ENCODE measurements at places on chromosomes 11 and 22. TPM values are rescaled to one million over a fixed set of nuclear protein-coding genes. Genes with fewer than 3 reads are reported as not detected.

The KLHDC7B gene
- total RNA-seq, result 0.12 TPM

The OR52R1 gene
- not detected for total RNA-seq

The SNX32 gene
- total RNA-seq, result 0.97 TPM

The CHRDL2 gene
- 0.16 TPM for total RNA-seq

The TMPRSS6 gene
- total RNA-seq, result not detected

The TMX2 gene
- total RNA-seq, result 48.2 TPM

The KRTAP5-9 gene
- total RNA-seq, result 0.16 TPM

The MIF gene
- total RNA-seq, result 141 TPM

The SLC29A2 gene
- total RNA-seq, result 0.81 TPM

The ELF5 gene
- not detected for total RNA-seq

The CTSD gene
- total RNA-seq, result 143 TPM

The CBLIF gene
- total RNA-seq, result not detected

The CD248 gene
- 174 TPM for total RNA-seq

The RBMXL2 gene
- total RNA-seq, result not detected

The KRTAP5-1 gene
- total RNA-seq, result not detected

The RAB1B gene
- total RNA-seq, result 98.2 TPM

The SYT9 gene
- 0.12 TPM for total RNA-seq

The IGSF22 gene
- not detected for total RNA-seq

The YAP1 gene
- 295 TPM for total RNA-seq

The FAT3 gene
- 1.1 TPM for total RNA-seq

The TTC28 gene
- total RNA-seq, result 93.6 TPM

The MB gene
- total RNA-seq, result not detected

The PATE3 gene
- not detected for total RNA-seq

The CSF2RB gene
- total RNA-seq, result not detected

The FAM83F gene
- under 0.01 TPM for total RNA-seq

The OR5A1 gene
- total RNA-seq, result not detected

The C2CD3 gene
- 10.2 TPM for total RNA-seq

The CRYBB2 gene
- total RNA-seq, result not detected

The KCNA4 gene
- total RNA-seq, result under 0.01 TPM

The C22orf42 gene
- not detected for total RNA-seq

The DYNC2H1 gene
- total RNA-seq, result 79.0 TPM

The NCF4 gene
- not detected for total RNA-seq

The MUC15 gene
- total RNA-seq, result not detected

The SCGB1C1 gene
- not detected for total RNA-seq

The MISFA gene
- 0.36 TPM for total RNA-seq

The OR6T1 gene
- total RNA-seq, result not detected

The MUC5AC gene
- not detected for total RNA-seq

The ROM1 gene
- total RNA-seq, result 5.5 TPM

The OR6X1 gene
- total RNA-seq, result not detected

The H19 gene
- total RNA-seq, result 0.73 TPM

The APOBEC3B gene
- total RNA-seq, result 0.49 TPM

The OR51E2 gene
- not detected for total RNA-seq

The MCM5 gene
- total RNA-seq, result 12.7 TPM

The GTSE1 gene
- total RNA-seq, result 2.4 TPM

The TMEM86A gene
- 1.5 TPM for total RNA-seq

All from hair follicle dermal papilla cell (primary cell).